Activated effector memory CD4-positive, alpha-beta T cell treated with Interleukin-2 at 50 U/mL for 16 hours (primary cell): ENCODE measurements at places on chromosomes 3 and 15.

DNA sequence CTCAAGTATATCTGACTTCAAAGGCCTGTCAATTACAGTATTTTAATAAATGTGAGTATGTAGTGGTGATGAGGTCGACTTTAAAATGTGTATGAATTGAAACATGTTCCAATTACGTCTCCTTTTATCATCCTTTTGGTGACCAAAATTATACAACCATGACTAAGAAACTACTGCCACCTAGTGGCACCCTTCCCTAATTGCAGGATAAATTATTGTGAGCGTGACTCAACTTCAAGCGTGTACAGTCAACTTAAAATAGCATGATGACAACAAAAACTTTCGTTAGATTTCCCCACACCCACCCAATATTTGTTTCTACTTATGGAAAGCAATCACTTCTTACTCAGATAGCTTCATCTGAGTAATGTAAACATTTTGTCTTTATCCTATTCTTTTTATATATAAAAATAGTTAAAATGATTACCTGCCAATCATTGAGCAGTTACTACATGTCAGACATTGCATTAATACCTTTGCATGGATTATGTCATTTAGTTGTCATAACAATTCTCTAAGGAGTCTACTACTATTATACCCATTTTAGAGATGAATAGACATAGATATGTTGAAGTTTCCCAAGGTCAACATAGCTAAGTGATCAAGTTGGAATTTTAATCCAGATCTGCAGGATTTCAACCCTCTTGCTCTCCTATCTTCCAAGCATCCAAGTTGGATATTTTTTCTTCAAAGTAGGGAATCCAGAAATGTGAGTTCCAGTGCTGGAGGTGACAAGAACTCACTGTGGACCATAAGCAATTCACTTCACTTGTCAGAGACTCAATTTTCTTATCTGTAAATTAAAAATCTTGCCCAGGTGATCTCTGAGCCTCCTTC lies 106.0 kb downstream of the MEX3B start:
- no peak for DNase-seq

- no peak for DNase-seq
Observed at GRCh38 chr15:81544385-81544784, 170.4 kb upstream of the TMC3 start.

GRCh38 chr3:42591811-42592210 lies 1.2 kb downstream of the SS18L2 start:
- no peak for DNase-seq

GRCh38 chr3:5267889-5268288 lies 80.4 kb downstream of the EDEM1 start:
- no peak for DNase-seq

- no peak for DNase-seq
Observed at GRCh38 chr3:178044320-178044719, 491.9 kb upstream of the KCNMB2 start.

- peak; percentile 55 for DNase-seq
Observed at GRCh38 chr3:122577409-122578031, at the start of gene PARP15. Gene PARP15 (plus strand): TSS chr3:122577650. CDS start chr3:122577668, 18 bp downstream.

DNA sequence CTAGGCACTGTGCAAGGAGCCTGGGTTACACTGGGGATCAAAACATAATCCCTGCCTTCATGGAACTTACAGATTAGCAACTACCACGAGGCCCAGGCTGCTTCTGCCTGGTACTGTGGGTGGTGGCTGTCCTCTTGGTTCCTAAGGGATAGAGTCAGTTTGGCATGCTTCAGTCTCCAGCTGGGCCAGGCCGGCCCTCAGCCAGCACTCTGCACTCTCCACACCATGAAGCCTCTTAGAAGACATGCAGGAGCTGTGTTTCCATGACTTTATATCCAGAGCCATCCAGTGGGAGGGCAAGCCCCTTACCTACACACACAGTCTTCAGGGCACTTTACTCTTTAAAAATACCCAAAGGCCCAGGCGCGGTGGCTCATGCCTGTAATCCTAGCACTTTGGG lies 54.4 kb downstream of the ATP1B3 start:
- DNase-seq, result no peak

GRCh38 chr3:139564294-139564861 lies 24.8 kb upstream of the RBP1 start:
- no peak for DNase-seq

- no peak for DNase-seq
Observed at GRCh38 chr3:127637546-127637945, 8.6 kb downstream of the PODXL2 start.

DNA sequence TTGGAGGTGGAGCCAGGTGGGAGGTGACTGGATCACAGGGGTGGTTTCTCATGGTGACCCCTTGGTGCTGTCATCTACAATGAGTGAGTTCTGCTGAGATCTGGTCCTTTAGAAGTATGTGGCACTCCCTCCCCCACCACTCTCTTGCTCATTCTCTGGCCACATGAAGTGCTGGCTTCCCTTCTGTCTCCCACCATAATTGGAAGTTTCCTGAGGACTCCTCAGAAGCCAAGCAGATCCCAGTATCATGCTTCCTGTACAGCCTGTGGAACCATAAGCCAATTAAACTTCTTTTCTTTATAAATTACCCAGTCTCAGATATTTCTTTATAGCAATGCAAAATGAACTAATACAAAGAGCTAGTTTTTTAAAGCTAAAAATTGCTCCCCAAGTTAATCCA lies 54.7 kb downstream of the SLC41A3 start:
- DNase-seq, result no peak

- DNase-seq, result no peak
Observed at GRCh38 chr3:149378478-149379309, 1.2 kb upstream of the TM4SF1 start.
